ENCODE measurements at places on chromosomes 5 and 9.

DNA sequence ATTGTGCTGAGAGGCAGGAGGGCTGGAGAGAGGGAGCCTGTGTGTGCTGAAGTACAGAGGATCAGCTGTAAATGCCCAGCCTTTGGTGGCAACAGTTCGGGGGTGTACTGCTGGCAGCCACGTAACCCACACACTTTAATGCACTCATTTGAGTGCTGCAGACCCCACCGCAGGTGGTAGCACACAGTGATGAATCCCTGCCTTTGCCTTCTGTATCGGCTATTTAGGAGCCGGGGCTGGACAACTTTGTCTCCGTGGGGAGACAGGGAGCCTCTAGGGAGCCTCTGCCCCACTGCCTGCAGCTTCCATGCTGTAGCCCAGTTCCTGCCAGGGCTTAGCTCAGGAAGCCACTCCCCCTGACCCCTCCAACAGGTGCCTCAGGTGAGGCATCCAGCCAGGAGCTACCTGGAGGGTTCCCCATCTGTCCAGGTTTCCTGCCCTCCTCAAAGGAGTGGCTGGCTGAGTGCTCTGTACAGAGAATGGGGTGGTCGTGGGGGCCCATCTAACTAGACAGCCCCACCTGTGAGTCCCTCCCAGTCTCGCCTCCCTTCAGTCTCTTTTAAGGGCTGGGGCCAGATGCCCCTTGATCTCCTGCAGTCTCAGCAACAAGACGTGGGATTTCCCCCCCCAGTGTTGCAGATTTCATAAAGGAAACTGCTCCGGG lies 44.5 kb downstream of the SECISBP2 start:
- no peak for DNase-seq

- no peak for DNase-seq
Measured at GRCh38 chr5:1524481-1524798, 680 bp upstream of the LPCAT1 start.

- DNase-seq: no peak
Measured at GRCh38 chr5:41885286-41885685, 15.1 kb upstream of the OXCT1 start.

GRCh38 chr9:31140316-31140715 lies 1244.1 kb upstream of the ACO1 start:
- no peak for DNase-seq

GRCh38 chr9:113626735-113627495 lies 163.4 kb downstream of the RGS3 start:
- no peak for DNase-seq

- no peak for DNase-seq
Measured at GRCh38 chr9:119974026-119974425, 604.8 kb upstream of the BRINP1 start.

GRCh38 chr5:157047898-157048297 lies 11.0 kb downstream of the HAVCR1 start:
- no peak for DNase-seq

GRCh38 chr9:26228273-26228672 lies 550.0 kb upstream of the TUSC1 start:
- no peak for DNase-seq

DNA sequence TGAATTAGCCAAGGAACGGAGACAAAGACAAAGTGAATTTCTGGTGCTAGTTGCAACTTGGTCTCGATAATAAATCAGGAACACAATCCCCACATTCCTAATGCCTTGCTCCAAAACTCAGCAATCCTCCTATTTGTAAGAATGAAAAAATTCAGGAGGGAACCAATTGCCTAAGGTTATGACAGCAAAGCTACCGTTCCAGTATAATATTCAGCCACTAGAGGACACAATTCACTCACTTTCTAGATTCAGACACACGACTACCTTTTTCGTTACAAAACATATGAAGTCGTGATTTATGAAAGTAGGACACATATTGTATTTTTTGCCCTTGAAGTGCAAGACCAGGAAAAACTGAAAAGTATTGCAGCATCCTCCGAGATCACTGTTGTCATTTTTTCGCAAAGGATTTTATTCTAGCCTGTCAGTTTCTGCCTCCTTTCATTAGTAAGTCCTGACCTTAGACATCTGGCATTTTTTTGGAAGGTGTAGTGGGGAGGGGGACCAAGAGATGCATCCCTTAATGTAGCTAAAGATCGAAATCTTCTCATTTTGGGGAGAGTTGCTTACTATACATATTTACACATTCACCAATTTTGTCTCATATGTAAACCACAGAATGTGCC lies 133.1 kb downstream of the DOCK8 start:
- DNase-seq: no peak

DNA sequence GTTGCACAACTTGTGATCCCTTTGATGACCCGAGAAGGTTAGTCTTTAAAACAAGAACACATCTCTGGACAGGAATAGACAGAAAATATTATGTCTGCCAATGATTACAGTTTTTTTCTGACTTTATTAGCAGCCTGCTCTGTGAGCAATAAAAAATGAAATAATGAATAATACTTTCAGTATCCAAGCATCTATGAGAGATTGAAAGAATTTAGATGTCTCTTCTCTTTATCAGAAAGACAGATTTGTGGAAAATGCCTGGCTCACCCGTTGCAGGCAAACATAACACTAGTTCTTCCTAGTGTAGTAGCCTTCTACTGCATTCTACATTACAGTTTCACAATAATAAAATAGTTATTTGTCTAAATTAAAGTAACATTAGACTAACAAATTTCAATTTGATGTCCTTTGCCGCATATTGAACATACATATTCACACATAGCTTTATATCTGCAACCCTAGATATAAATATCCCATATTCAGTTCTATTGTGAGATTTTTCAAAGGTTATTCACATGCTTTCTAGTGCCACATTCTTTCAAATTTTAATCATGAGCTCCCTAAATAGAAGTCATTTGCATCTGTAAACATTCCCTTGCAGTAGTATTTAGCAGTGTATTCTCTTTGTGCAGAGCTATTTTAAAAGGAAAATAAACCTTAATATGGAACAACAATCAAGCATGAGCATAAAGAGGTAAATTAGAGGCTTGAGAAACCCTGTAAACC lies 267.3 kb downstream of the EFNA5 start:
- DNase-seq: no peak

DNA sequence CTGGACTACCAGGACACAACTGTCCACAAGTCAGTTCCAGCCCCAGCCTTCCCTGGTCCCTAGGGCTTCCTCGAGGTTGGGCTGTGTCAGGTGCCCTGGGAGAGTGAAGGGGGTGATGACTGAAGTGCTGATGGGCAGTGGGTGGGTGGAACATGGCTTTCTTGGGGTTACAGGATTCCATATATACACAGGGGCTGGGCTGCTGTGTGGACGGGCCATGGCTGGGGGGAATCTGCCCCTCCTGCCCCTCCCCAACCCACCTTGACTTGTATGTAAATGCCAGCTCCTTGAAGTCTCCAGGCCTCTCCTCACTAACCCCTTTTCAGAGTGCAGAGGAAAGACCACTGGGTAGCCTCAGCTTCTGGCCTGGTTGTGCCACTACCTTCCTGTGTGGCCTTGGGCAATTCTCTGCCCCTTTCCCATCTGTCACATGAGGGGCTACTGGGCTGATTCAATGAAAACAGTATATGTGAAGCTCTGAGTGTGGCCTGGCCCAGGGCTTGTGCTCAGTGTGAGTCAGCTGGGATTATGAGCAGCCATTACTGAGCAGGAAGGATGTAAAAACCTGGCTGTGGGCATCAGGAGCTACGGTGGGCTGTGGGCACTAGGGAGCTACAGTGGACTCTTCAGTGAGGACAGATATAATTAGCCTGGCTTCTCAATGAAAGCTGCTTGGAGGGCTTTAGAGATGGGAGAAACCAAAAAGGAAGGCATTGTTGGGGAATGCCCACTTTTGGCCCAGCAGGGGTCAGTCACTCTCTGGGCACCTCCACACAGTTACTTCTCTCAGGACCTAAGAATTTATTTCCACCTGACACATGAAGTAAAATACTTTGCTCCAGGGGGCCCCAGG lies 23.3 kb downstream of the PITX1 start:
- DNase-seq: no peak

DNA sequence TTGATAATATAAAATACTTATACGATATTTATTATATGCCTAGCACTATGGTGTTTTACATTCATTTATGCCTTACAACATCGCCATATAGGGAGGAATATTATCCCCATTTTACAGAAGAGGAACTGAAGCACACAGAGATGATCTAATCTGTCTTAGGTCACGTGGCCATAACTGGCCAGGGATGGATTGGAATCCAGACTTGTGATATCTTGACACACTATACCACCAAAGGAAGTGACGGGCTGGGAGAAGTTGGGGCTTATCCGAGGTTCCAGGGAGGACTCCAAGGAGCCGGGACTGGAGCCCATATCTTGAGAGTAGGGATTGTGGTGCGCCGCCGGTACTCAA lies 129.8 kb downstream of the TMEM174 start:
- no peak for DNase-seq

DNA sequence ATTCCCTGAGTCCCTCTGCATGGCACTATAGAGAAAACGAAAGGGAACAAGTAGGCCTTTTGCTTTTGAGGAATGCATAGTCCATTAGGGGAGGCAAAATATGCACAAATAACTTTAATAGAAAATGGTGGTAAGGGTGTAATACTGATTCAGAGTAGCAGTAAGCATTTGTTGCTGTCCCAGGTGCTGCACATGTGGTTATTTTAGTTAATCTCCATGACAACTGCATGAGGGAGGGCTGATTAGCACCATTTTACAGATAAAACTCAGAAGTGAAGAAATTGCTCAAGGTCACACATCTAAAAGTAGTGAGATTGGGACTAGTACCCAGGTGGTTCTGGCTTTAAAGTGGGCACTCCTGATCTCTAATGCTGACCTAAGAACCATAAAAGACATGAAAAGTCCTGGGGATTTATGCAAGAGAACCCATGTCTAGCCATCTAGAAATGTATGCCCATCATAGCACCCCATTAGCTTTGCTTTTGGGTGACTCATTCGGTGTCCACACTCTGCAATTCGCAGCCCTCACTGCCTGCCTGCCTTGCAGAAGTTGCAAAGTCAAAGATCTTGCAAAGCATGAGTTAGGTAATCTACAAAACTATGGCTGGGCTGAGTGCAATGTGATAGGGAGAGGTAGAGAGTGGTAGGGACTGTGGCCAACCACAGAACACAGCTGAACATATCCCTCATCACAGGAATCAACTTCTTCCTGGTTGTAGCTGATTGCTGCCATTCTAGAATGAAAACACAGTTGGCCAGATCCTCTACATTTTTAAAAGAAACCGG lies 195.2 kb downstream of the PTTG1 start:
- no peak for DNase-seq

- DNase-seq: no peak
Measured at GRCh38 chr5:130025511-130025910, 121.2 kb downstream of the CHSY3 start.

DNA sequence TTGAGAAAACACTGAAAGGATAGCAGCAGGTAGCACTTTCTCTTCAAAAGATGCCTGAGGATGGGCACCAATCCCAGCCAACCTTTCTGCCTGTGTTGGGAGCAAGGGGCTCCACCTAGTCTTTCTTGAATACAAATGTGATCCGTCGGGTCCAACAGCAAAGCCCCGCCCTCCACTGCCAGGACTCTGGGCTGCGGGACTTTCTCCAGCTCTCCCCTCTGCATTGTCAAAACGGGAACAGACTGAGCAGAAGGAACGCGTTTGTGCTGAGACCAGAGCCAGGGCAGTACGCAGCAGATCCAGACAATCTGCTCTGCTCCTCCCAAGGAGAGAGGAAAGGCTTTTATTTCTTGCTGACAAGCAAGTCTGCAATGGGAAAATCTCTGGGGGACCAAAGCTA lies 139.7 kb downstream of the SEC61B start:
- DNase-seq: no peak

DNA sequence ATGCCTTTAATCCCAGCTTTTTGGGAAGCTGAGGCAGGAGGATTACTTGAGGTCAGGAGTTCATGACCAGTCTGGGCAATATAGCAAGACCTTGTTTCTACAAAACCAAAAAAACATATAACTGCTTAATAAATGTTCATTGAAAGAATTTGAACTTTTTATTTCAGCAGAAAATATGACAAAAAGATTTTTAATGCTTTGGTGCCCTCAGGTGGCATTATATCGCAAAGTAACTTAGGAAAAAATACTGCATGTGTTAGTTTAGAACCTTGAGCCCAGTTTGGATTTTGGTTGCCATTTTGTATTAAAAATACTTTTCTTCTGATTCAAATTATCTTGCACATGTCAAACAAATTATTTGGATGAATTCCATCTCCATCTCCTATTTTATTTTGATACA lies 103.2 kb downstream of the GPBP1 start:
- no peak for DNase-seq

DNA sequence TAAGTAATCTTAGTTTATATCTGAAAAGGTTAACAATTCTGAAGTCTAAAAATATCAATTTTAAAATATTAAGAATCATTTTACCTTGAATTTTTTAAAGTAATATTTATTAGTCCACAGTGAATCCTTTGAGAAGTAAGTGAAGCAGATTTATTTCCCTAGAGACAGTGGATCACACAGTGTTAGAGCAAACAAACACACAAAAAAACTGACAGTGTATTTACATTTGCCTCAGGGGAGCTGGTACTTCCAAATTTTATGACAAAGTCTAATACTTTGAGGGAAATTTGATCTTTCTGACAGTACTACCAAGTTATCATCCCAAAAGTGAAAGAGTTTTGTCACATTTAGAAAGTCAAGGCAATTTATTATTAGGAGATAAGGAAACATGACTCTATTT lies 1750.6 kb upstream of the CDH9 start:
- DNase-seq: no peak

GRCh38 chr5:176762489-176762888 lies 47.9 kb upstream of the UNC5A start:
- no peak for DNase-seq

DNA sequence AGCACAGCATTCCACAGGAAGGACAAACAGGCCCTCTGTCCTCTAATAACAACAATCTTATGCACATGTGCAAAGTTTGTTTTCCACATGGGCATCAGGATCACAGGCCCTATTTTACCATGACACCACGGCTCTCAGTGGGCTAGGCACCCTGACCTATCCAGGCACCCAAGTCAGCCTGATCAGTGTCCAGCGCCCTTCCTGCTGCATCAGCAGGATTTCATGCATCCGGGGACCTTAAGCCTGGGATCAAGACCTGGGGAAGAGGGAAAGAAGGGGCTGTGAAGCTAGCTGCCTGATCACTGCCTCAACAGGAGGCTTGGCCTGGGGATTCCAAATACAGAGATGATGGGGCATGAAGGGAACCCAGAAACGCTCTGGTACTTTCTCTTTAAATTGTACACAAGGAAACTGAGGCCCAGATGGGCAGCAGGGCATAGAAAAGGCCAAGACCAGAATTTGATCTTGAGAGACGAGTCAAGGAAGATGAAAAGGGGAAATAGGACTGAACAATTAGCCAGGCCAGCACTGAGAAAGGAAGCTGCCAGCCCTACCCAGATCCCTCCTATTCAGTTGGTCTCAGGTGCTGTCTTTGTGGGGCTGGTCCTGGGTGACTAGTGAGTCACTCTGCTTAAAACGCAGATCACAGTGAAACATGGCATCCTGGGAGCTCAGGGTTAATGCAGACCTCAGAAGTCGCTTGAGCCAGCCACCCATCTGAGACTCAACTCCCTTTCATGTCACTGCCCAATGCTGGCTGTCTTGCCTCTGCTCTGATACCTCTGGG lies 57.9 kb downstream of the SHB start:
- DNase-seq: no peak

All from stimulated activated CD8-positive, alpha-beta memory T cell treated with anti-CD3 and anti-CD28 coated beads, Interleukin-15, amount 100 ng/mL, for 24 hours (primary cell).